ENCODE measurements at places on chromosomes 11 and 22.
A peak's percentile ranks its signal among the peaks of the same experiment; 100 is the strongest.

DNA sequence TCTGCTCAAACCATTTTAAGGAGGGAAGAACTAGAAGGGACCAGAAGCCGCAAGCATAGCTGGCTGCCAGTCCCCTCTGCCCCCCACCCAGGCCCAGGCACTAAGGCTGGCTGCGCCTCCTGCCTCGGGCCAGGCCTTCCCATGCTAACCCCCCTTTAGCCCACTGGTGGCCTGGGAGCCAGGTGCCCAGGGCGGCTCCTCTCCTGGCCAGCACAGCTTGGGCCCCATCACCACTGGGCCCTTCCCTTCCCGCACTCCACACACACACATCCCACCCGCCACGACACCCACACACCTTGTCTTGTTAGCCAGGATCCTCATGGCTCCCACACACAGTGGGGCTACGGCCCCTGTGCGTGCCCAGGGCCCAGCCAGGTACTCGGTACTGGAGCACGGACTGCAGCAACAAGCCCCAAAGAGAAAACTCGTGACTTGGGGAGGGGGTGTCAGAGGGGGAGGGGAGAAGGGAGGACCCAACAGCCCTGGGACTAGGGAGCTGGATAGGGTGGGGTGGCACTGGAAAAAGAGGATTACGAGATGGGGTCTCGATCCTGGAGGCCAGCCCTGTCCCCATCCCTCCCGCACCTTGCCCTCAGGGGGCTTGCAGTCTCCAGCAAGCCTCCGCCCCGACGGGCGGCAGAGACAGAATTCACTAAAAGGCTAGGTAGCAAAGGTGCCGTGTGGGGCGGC, 16.0 kb downstream of the BCL9L start:
- no peaks in the 10 kb centered on the region for H3K27me3 ChIP-seq
- H3K4me3 ChIP-seq, result no peak overlapping the region
- peak overlapping the region; percentile 6 for H3K27ac ChIP-seq

DNA sequence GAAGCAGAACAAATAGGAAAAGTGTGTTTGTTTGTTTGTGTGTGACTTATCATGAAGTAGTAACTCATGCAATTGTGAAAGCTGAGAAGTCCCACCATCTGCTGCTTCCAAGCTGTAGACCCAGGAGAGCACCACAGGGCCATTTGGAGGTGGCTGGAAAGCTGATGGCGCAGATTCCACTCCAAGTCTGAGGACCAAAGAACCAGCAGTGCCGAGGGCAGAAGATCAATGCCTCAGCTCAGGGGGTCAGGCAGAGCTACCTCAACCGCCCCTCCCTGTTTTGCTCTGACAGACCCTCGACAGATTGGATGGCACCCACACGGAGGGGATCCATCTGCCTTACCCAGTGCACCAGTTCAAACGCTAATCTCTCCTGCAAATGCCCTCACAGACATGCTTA, 896.2 kb downstream of the BRD1 start:
- DNase-seq, result no peak
- H3K27me3 ChIP-seq, result peaks cover 2% of the 10 kb centered on the region
- no peaks in the 10 kb centered on the region for H3K4me1 ChIP-seq

GRCh38 chr11:63805844-63806415, 7.3 kb upstream of the SPINDOC start:
- DNase-seq, result no peak
- H3K4me1 ChIP-seq, result peaks cover 2% of the 10 kb centered on the region
- H3K27me3 ChIP-seq, result no peaks in the 10 kb centered on the region
- H3K27ac ChIP-seq, result no peak overlapping the region

GRCh38 chr11:59804061-59804460, 6.5 kb downstream of the MRPL16 start:
- peaks cover 40% of the 10 kb centered on the region for H3K4me1 ChIP-seq
- no peak overlapping the region for H3K4me3 ChIP-seq
- no peak overlapping the region for H3K27ac ChIP-seq

DNA sequence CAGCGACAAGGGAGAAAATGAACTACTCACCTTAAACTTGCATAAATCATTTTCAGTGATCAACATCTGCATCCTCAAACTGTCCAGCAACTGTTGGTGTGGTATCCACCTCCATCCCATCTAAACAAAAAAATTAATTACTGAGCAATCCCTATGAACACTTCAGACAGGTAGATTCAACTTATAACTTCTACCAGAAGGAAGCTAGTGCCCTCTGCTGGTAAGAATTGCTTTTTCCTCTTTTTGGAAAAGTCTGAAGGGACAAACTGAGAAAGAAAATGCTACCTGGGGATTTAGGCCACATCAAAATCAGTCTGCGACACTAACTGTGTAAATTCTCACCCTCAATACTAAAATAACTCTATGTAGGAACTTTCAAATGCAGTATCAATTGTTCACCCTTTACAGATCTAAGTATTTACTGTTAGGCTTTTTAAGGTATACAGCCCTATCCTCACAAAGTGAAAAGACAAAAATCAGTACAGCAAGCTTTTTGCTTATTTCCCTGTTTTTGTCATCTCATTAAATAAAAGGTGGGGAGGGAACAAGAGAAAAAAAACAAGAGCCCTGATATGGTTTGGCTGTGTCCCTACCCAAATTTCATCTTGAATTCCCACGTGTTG, 17.9 kb downstream of the CLNS1A start:
- H3K27me3 ChIP-seq, result no peaks in the 10 kb centered on the region
- no peaks in the 10 kb centered on the region for H3K4me1 ChIP-seq
- H3K27ac ChIP-seq, result no peak overlapping the region

DNA sequence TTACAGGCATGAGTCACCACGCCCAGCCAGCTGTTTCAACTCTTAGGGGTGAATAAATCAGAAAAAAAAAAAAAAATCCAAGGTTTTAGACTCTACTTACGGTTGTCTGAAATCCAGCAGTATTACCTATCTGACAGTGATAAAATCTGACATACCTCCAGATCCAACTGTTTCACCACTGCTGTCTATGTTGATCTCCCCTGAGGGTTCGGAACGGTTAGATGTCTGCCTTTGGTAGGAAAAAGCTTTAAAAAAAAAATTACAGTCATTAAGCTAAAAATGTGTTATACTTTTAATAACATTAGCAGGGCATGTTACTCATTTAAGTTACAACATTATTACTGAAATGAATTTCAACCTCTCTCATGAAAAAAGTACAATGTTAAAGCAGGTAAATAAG, 21.1 kb downstream of the NCAPD3 start:
- no peak overlapping the region for H3K4me3 ChIP-seq
- peaks cover 71% of the 10 kb centered on the region for H3K36me3 ChIP-seq
- DNase-seq, result no peak
- peaks cover 4% of the 10 kb centered on the region for H3K4me1 ChIP-seq
- no peaks in the 10 kb centered on the region for H3K27me3 ChIP-seq

DNA sequence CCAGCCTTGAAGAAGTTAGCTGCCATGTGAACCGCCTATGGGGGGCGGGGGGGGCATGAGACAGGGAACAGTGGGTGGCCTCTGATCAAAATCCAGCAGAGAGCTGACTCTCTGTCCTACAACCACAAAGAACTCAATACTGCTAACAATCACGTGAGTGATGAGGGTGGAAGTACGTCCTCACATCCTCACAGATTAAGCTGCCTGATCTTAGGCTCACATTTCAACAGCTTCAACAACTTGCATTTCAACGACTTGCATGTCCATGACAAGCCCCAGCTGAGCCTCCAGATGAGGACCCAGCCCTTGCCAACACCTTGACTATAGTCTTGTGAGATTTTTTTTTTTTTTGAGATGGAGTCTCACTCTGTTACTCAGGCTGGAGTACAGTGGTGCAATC, 51.6 kb downstream of the CLMP start:
- no peaks in the 10 kb centered on the region for H3K4me1 ChIP-seq
- DNase-seq, result no peak
- H3K27ac ChIP-seq, result no peak overlapping the region
- peaks cover 8% of the 10 kb centered on the region for H3K27me3 ChIP-seq
- no peaks in the 10 kb centered on the region for H3K36me3 ChIP-seq
- H3K4me3 ChIP-seq, result no peak overlapping the region

GRCh38 chr22:50490531-50491308, 4.1 kb downstream of the MIOX start:
- H3K36me3 ChIP-seq, result no peaks in the 10 kb centered on the region
- H3K4me3 ChIP-seq, result peak overlapping the region; percentile 25
- H3K27ac ChIP-seq, result peak overlapping the region; percentile 34

GRCh38 chr22:36757668-36758211, 18.2 kb downstream of the IFT27 start:
- H3K27me3 ChIP-seq, result peaks cover 4% of the 10 kb centered on the region
- H3K4me3 ChIP-seq, result no peak overlapping the region
- peaks cover 2% of the 10 kb centered on the region for H3K36me3 ChIP-seq
- DNase-seq, result peak; percentile 85
- no peak overlapping the region for H3K27ac ChIP-seq
- no peaks in the 10 kb centered on the region for H3K4me1 ChIP-seq

DNA sequence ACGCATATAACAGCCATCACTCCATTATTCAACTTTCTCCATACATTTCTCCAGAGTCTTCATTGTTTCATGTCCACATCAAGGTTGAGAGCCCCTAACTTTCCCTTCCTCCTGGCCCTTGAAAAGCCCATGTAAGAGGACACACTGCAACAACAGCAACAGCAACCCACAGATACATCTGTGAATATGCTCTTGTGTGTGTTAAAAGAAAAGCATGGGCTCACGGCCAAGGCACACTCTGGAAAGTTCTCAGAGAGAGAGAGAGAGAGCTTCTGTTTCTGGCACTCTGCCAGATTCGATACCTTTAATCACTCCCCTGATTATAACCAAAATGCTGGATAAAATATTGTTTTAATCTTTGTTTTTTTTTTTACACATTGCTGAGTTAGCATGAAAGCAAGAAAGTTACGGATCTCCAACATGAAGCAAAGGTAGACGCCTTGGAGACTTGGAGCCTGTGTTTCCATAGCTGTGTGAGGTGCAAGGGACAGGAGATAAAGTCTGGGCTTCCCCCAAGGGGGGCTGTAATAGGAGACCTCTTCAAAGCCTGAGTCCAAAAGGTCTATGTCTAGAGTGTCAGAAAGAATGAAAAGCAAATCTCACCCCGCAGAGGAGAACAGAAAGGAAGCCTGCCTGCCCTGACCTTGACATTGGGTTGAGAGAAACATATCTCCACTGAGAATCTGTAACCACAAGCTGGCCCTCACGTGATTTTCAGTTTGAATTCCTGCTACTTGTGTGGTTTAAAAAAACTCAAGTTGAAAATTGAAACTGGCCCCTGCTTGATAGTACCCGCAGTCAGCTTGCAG, 33.7 kb upstream of the MPPED1 start:
- no peak overlapping the region for H3K27ac ChIP-seq
- no peak overlapping the region for H3K4me3 ChIP-seq
- H3K4me1 ChIP-seq, result peaks cover 36% of the 10 kb centered on the region
- H3K27me3 ChIP-seq, result peaks cover 53% of the 10 kb centered on the region
- H3K36me3 ChIP-seq, result no peaks in the 10 kb centered on the region

- no peak overlapping the region for H3K4me3 ChIP-seq
- no peaks in the 10 kb centered on the region for H3K36me3 ChIP-seq
- DNase-seq, result no peak
- H3K4me1 ChIP-seq, result peaks cover 15% of the 10 kb centered on the region
- no peak overlapping the region for H3K27ac ChIP-seq
- peaks cover 14% of the 10 kb centered on the region for H3K27me3 ChIP-seq
These were observed 36.3 kb upstream of the LYVE1 start for GRCh38 chr11:10604798-10605197.

GRCh38 chr11:12794576-12795230, 120.5 kb downstream of the TEAD1 start:
- no peaks in the 10 kb centered on the region for H3K4me1 ChIP-seq
- H3K27ac ChIP-seq, result no peak overlapping the region
- H3K36me3 ChIP-seq, result no peaks in the 10 kb centered on the region
- H3K27me3 ChIP-seq, result peaks cover 14% of the 10 kb centered on the region

- DNase-seq, result peak; percentile 67
- H3K4me3 ChIP-seq, result peak overlapping the region; percentile 54
- peaks cover 41% of the 10 kb centered on the region for H3K4me1 ChIP-seq
- H3K27me3 ChIP-seq, result no peaks in the 10 kb centered on the region
These were observed 203.2 kb downstream of the CSNK2A3 start for GRCh38 chr11:11149671-11150459.

- H3K4me1 ChIP-seq, result peaks cover 7% of the 10 kb centered on the region
- H3K27ac ChIP-seq, result no peak overlapping the region
- peaks cover 5% of the 10 kb centered on the region for H3K36me3 ChIP-seq
- H3K27me3 ChIP-seq, result peaks cover 47% of the 10 kb centered on the region
- peak overlapping the region; percentile 31 for H3K4me3 ChIP-seq
These were observed 3.3 kb upstream of the RAG1 start for GRCh38 chr11:36564376-36565030.

GRCh38 chr22:36419912-36420882, 32.4 kb upstream of the MYH9 start:
- H3K4me1 ChIP-seq, result peaks cover 47% of the 10 kb centered on the region
- no peaks in the 10 kb centered on the region for H3K27me3 ChIP-seq
- no peak overlapping the region for H3K27ac ChIP-seq
- DNase-seq, result no peak
- peak overlapping the region; percentile 49 for H3K4me3 ChIP-seq
- no peaks in the 10 kb centered on the region for H3K36me3 ChIP-seq

- H3K4me3 ChIP-seq, result no peak overlapping the region
- no peak overlapping the region for H3K27ac ChIP-seq
- H3K36me3 ChIP-seq, result no peaks in the 10 kb centered on the region
- H3K4me1 ChIP-seq, result peaks cover 7% of the 10 kb centered on the region
- H3K27me3 ChIP-seq, result peaks cover 9% of the 10 kb centered on the region
- DNase-seq, result peak; percentile 67
These were observed 23.2 kb upstream of the ZBTB16 start for GRCh38 chr11:114036147-114036811.

- H3K27ac ChIP-seq, result no peak overlapping the region
- DNase-seq, result no peak
- peaks cover 21% of the 10 kb centered on the region for H3K36me3 ChIP-seq
- peaks cover 31% of the 10 kb centered on the region for H3K4me1 ChIP-seq
These were observed 8.4 kb downstream of the UVRAG start for GRCh38 chr11:75823415-75823814.

GRCh38 chr11:120001178-120002090, 136.5 kb downstream of the TRIM29 start:
- H3K36me3 ChIP-seq, result no peaks in the 10 kb centered on the region
- no peak overlapping the region for H3K27ac ChIP-seq

Data from activated CD8-positive, alpha-beta T cell treated with anti-CD3 and anti-CD28 coated beads, Interleukin-2, amount 10 ng/mL, durations not matched to agents 7 days and 5 days (primary cell).